NB4 (cell line): ENCODE measurements at places on chromosomes 7 and 10.

- no peak for DNase-seq
These were observed 83.7 kb upstream of the GLCCI1 start for GRCh38 chr7:7884855-7885254.

GRCh38 chr7:52197221-52197620 is 838.2 kb upstream of the POM121L12 start:
- DNase-seq, result no peak

- no peak for DNase-seq
These were observed 36.4 kb downstream of the LHPP start for GRCh38 chr10:124498056-124498455.

DNA sequence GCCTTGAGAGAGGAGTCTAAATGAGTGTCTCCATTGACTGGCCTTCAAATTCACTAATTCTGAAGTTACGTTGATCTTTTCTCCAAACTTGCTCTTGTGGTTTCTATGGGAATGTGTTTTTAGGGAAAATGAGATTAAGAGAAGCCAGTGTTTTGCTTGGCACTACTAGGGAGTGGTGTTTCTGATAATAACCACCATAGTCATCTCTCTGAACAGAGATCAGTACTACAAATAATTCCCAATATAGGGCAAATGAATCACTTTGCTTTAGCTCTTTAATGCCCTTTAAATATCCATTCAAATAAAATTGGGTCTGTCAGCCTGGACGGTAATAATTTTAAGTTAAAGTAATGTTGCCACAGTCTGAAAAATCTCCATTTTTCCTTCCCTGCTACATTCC is 90.8 kb downstream of the NRF1 start:
- no peak for DNase-seq

DNA sequence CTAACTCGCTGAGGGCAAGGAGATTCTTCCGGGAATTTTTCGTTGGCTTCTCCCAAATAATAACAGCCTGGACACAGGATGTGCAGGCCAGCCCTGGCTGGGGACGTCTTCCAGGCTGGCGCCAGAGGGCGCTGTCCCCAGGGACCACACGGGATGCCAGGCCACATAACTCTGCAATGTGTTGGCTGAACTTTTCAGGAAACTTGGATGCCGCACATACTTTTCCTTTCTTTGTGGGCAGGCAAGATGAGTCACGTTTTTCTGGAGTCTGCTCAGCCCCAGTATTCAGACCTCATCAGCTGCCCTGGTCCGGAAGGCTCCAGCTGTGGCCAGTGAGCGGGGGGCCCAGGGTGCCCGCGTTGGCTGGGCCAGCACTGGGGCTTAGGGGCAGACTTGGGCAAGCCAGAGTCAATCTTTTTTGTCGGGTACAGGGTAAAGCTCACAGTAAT is 122.7 kb downstream of the PRKAG2 start:
- peak; percentile 85 for DNase-seq

DNA sequence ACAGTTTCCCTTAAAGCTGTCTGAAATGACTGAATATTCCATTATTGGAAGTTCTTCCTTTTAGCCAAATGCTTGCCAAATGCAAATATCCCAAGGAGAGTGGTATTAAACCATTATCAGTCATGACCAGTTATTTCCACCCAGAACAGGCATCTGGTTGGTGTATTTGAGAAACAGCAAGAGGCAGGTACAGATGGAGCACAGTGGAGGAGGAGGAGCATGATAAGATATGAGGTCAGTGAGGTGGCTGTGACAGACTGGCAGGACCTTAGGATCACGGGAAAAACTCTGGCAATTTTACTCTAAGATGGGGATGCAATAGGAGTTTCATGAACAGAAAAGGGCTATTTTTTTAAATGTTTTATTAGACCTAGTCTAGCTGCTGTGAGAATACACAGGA is 6.4 kb downstream of the HEPACAM2 start:
- no peak for DNase-seq

GRCh38 chr10:44982114-44982460 is 3.5 kb upstream of the DEPP1 start:
- no peak for DNase-seq

DNA sequence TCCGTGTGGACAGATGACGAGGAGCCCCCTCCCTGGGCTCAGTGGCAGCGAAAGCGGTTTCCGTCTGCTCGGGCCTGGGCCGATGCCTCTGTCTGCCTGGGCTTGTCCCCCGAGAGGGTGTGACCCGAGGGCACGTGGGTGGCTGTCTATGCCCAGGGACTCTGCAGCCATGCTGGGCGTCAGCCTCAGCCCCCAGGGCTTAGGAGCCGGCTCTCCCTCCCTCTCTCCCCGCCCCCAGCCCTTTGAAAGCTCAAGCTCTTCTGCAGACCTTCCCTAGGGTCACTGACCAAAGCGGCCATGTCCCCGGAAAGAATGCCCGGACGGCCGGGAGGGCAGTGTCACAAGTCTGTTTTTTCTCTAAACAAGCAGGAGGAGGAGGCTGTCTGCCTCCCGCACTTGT is 7.1 kb downstream of the MICALL2 start:
- no peak for DNase-seq

- peak; percentile 34 for DNase-seq
These were observed 619 bp downstream of the EXOC4 start for GRCh38 chr7:133253519-133253875.

DNA sequence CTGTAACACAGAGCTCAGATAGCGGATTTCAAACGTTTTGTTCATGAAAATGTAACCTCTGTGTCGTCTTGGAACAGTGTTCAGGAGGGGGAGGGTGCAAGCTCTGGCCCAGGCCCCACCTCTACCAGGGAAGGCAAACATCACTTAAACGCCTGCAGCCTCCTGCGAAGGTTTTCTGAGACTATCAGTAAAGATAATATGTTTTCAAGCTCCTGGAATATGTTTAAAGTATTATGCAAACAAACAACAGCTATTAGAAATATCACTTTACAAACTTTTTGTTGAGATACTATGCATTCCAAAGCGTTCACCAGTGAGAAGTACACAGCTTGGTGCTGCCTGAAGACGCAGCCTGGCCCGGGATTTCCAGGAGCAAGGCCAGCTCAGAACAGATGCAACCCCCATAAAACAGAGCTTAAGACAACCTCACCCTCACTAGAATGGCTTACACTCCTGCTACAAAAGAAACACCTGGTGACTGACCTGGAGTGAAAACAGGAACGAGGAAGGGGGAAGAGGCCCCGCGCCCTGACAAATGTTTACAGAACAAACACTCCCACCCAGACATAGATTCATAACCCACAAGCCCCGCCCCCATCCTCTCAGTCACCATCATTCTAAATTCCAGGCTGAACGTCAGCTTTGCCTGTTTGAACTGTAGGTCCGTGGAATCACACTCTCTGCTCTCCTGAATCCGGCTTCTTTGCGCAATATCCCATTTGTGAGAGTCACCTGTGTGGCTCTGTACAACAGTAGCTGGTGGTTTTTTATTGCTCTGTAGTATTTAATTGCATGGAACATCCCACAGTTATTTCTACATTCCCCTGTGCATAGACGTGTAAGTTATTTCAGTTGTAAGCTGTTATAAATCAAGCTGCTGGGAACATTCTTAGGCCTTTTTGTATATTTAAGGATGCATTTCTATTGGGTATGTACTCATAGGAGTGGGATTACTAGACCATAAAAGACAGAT is 155.0 kb downstream of the PTPRN2 start:
- peak; percentile 52 for DNase-seq

DNA sequence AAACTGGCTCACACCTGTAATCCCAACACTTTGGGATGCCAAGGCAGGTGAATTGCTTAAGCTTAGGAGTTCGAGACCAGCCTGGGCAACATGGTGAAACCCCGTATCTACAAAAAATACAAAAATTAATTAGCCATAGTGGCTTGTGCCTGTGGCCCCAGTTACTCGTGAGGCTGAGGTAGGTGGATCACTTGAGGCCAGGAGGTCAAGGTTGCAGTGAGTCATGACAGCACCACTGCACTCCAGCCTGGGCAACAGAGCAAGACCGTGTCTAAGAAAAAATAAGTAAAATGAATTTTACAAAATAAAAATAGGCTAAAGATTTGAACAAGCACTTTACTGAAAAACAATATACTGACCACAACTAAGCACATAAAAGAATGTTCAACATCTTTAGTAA is 9.8 kb upstream of the ORC5 start:
- no peak for DNase-seq

GRCh38 chr10:30190577-30191552 is 131.5 kb upstream of the JCAD start:
- DNase-seq, result no peak

DNA sequence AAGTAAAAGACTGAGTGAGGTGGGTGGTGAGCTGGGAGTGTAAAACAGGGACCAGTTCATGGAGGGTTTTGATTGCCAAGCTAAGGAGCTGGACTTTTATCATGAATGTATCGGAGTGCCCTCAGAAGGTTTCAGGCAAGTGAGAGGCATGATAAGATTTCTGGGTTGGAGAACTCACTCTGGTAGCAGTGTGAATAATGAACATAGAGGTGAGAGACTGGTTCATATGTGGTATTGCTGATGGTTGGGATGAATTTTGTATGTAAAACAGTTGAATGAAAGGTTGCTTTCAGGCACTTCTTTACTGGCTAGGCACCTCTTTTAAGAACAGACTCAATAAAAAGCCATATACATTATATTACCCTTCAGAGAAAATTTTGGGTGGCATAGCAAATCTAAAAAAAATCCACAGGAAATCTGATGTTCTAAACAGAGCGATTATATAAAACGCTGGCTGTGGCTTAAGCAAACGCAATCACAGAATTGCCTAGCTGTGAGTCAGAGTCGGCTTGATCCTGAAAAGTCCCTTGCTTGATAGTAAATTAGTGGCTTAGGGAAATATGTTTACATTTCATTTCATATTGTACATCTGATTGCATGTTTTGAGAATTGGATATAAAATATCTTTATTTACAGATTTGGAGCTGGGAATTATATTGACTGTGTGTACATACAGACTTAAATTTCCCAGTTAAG is 92.9 kb upstream of the HDAC9 start:
- no peak for DNase-seq

DNA sequence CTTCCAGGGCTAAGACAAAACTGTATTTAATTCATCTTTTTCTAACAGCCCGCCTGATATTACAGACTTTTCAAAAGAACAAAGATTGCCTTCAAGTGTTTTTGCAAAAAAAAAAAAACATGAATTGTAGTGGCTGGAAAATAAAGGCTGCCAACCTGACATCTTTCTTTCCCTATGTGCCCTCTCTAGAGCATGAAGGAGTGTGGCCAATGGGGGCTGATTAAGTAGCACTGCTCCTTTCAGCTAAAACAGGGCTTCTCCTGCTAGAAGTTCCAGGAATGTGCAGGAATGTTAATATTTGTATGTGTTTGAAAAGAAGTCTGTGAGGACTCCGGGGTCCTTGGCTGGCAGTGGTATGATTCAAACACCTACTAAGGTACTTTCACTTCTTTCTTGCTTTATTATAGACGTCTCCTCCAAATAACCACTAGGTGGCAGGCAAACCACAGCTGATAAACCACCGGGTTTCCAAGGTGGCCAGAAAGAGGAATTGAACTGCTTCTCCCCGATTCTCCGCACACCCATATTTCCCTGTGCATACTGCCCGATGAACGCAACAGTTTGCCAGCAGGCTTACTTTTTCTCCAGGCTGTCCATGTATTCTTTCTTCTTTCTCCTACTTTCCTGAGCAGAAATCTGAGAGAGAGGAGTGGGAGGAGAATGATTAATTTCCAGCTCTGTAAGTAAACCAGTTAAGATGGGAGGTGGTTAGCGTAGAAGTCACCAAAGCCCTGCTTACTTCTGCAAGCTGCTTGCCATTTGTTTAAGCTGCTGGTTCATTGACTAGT is 56.8 kb upstream of the DGKI start:
- peak; percentile 85 for DNase-seq

GRCh38 chr10:69817078-69817581 is 15.4 kb downstream of the COL13A1 start:
- DNase-seq, result peak; percentile 95

DNA sequence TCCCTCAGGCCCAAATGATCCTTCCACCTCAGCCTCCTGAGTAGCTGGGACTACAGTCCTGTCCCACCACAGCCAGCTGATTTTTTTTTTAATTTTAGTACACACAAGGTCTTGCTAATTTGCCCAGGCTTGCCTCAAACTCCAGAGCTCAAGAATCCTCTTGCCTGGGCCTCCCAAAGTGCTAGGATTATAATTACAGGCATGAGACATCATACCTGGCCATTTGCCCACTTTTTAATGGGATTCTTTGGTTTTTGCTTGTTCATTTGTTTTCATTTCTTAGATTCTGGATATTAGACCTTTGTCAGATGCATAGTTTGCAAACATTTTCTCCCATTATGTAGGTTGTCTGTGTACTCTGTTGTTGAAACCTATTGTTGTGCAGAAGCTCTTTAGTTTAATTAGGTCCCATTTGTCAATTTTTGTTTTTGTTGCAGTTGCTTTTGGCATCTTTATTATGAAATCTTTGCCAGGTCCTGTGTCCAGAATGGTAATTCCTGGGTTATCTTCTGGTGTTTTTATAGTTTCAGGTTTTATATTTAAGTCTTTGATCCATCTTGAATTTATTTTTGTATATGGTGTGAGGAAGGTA is 95.2 kb downstream of the GLCCI1 start:
- no peak for DNase-seq

GRCh38 chr10:45375716-45376231 is 1.8 kb downstream of the ALOX5 start:
- DNase-seq, result peak; percentile 76

- DNase-seq, result no peak
These were observed 143.8 kb downstream of the RSU1 start for GRCh38 chr10:16673443-16673842.

DNA sequence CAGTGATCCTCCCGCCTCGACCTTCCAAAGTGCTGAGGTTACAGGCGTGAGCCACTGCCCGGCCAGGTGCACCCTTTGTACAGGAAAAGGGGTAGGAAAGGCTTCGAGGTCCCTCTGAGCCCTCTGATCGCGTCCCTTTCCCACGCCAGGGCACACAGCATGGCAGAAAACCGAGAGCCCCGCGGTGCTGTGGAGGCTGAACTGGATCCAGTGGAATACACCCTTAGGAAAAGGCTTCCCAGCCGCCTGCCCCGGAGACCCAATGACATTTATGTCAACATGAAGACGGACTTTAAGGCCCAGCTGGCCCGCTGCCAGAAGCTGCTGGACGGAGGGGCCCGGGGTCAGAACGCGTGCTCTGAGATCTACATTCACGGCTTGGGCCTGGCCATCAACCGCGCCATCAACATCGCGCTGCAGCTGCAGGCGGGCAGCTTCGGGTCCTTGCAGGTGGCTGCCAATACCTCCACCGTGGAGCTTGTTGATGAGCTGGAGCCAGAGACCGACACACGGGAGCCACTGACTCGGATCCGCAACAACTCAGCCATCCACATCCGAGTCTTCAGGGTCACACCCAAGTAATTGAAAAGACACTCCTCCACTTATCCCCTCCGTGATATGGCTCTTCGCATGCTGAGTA is 871 bp downstream of the POP7 start:
- no peak for DNase-seq

DNA sequence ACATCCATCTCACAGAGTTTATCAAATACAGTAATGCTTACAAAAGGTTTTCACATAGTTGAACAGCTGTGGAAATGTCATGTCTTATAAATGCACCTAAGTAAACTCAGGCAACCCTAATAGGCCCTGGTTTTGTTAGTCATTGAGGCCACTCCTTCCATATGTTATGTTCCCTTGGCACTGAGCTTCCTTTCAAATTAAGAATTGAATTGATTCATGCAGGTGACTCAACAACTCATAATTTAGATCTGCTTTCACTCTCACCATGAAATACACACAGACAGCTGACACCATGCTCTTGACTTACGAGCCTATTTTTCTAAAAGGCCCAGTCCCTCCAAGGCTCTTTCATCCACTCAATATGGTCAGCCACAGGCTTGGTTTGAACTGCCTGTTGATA is 476.9 kb downstream of the KCNMA1 start:
- no peak for DNase-seq
